ENCODE measurements at places on chromosomes 7 and 10.

DNA sequence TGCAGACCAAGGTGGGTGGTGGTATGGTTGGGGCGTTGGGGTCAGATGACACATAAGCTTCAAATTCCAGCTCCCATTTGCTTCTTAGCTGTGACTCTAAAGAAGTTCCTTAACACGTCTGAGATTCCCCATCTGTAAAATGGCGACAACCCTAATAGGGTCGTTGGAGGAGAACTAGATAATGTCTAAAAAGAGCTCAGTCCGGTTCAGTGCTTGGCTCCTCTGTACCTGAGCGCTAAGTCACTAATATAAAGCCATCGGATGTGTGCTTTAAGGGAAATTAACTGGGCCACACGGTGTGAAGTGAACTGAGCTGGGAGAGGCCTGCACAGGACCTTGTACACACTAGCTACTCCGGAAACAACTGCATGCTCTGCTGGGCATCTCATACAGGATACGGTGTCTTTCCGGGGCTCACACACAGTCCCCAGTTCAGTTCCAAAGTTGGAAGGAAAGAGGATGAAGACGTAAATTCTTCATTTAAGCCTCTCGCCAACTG is 476 bp upstream of the ZFYVE27 start:
- no peak for DNase-seq

- DNase-seq, result no peak
Measured at GRCh38 chr10:79002336-79002735, 66.4 kb upstream of the ZMIZ1 start.

- DNase-seq, result no peak
Measured at GRCh38 chr7:875476-876076, 778 bp upstream of the GET4 start.

DNA sequence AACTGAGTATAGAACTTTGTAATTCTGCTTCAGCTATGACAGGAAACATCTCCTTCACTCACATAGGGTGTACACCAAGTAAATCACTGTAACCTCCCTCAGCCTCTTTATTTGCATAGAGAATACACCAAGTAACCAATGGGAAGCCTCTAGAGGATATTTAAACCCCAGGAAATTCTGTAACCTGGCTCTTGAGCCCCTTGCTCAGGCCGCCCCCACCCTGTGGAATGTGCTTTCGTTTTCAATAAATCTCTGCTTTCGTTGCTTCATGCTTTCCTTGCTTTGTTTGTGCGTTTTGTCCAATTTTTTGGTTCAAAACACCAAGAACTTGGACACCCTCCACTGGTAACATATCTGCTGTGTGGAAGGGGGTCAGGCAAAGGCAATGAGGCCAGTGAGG is 60.2 kb downstream of the CLRN3 start:
- DNase-seq, result no peak

- peak; percentile 79 for DNase-seq
Measured at GRCh38 chr7:119175911-119176627, 951.6 kb downstream of the ANKRD7 start.

Data from NCI-H2081 treated with DMSO at 0.1 percent for 48 hours (cell line).